Common myeloid progenitor, CD34-positive (primary cell): ENCODE measurements at places on chromosomes 1 and 21.

DNA sequence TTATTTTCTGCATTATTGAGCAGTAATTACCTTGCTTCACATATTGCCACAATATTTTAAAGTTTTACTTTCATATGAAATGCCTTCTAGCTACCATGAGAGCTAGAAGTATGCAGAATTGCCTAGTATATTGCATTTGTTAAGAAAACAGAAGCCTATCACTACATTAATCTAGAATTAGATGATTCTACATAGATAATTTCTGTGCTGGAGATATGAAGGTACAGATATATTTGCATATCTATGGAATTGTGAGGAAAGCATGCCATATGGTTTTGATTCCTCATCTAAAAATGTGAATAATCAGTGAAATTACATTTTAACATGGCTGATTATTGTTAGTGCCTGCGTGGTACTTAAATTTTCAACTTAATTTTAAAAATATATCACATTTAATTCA is 1418.3 kb downstream of the NCAM2 start:
- DNase-seq = no peak

GRCh38 chr1:235021321-235021720 is 107.3 kb downstream of the TOMM20 start:
- DNase-seq = no peak

GRCh38 chr1:196680107-196680506 is 28.3 kb downstream of the CFH start:
- DNase-seq = no peak

DNA sequence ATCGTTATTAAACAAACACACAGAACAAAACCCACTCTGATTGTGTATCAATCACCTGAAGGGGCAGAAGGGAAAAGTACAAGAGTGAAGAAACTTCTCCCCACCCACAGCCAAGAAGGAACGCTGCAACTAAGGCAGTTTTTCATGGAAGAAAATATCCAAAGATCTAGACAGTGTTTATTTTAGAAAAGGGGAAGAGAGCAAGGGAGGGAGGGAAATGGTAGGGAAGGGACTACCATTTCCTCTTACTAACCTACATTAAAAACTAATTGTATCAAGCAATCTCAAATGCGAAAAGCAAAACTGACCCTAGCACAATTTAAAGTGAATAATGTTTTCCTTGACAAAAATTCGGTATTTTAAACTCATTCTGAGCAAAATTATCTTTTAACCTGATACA is 3.5 kb downstream of the NRIP1 start:
- DNase-seq = no peak

- DNase-seq = peak; percentile 87
Measured at GRCh38 chr1:205711105-205712048, 31.1 kb upstream of the SLC45A3 start.

DNA sequence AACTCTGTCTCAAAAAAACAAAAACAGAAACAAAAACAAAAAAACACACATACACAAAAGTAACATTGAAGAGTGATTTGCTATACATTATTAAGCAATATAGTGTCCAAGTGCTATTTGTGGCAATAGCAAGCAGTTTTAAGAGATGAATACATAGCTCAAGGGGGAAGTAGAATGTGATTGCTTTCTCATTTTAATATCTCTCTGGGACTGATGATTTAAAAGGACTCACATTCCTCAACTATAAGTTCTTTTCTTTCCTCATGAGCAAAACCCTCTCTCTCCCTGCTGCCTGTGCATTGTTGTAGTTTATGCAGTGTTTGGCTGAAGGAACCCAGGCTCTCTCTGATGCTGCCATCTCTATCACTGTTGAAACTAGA is 47.0 kb upstream of the CSF1 start:
- no peak for DNase-seq

- DNase-seq = no peak
Measured at GRCh38 chr1:164337885-164338284, 221.1 kb upstream of the PBX1 start.

- no peak for DNase-seq
Measured at GRCh38 chr1:198436276-198436675, 104.2 kb downstream of the ATP6V1G3 start.

GRCh38 chr1:2115702-2116341 is 65.6 kb downstream of the PRKCZ start:
- DNase-seq = no peak

- no peak for DNase-seq
Measured at GRCh38 chr1:48746906-48747305, 29.8 kb downstream of the BEND5 start.
